ENCODE measurements at places on chromosomes 2 and 18.

DNA sequence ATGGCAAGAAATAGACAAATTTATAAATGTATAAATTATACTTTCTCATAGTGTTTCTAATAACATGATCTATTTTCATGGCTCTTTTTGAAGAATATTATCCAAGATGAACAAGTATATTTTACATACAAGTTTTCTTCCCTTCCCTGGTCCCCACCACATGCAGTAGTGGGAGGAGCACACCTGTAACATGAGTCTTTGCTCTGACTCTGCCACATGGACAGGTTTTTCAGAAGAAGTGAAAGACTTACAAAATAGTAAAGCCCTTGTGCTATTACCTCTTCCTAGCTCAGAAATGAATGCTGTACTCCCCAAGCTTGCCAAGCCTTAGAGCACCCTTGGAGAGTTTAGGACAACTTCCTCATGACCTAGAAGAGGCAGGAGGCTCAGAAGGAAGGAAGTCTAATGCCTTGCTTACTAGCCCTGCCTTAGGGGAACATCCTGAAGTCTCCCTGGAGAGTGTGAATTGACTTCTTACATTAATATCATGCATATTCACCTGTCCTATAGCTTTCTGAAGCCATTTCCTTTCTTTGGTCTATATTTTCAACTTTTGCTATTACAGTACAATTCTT, 18.4 kb downstream of the MXD1 start:
- DNase-seq, result no peak

DNA sequence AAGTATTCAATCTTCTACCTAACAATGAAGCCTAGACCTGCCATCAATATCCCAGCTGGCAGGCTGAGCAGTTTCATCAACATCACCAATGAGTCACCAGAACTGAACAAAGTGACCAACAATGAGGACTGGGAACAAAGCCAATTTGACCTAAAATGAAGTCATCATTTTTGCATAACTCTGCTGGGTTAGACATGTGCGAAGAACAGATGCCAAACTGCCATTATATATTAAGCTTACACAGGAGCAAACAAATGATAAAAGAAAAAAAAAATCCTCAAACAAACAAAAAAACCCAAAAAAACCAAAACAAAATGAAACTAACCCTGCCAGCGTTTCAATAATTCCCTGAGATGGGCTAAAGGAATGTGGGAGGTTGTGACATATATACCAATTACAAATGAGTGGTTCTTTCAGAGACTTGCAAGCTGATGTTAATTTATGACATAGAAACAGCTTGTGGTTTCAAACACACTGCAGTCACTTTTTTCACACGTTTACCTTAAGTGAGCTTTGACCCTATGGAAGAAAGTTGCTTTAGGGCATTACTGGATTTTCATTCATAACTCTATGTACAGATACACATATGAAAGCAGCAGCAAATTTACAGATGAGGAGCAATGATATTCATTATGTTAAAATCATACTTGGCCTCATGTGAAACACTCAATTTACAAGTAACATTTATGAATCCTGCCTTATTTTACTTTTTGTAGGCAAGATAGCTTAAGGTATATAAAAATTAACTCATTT, 56.9 kb upstream of the CCDC141 start:
- DNase-seq, result no peak

DNA sequence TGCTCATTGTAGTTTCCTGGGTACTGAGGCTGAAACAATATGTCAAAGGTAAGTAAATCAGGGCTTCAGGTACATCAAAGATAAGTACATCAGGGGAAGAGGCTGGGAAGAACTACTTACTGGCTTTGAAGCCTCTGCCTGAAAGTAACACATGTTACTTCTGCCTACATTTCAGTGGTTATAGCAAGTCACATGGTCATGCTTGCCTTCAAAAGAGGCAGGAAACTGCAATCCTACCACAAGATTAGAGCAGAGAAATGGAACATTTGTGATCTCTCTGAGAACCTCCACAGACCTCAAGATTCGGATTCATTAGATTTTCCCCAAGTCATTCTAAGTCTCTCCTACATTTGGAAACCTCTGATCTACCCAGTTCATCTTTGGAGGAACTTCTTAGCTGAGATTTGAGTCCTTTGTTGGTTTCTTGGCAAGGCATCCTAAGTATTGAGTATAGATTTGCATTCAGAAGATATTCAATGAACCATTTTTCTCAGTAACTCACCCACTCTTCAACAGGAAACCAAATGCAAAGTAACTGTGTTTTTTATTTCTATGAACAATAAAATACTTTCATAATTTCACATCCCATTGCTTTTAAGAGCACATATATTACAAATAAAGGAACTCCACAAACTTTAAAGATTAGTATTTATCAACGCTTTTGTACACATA, 48.5 kb upstream of the CCDC195 start:
- DNase-seq, result no peak

GRCh38 chr2:232488721-232489300, 1.2 kb upstream of the ECEL1 start:
- DNase-seq, result no peak

DNA sequence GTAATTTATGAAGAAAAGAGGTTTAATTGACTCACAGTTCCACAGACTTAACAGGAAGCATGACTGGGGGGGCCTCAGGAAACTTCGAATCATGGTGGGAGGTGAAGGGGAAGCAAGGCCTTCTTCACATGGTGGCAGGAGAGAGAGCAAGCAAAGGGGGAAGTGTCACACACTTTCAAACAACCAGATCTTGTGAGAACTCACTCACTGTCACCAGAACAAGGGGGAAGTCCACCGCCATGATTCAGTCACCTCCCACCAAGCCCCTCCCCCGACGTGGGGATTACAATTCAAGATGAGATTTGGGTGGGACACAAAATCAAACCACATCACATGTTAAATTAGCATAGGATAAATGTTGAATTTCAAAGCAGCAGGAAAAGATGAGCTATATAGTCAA, 56.2 kb downstream of the STRADB start:
- DNase-seq, result no peak

- DNase-seq, result no peak
Observed at GRCh38 chr18:6257950-6258349, 156.8 kb downstream of the L3MBTL4 start.

- DNase-seq, result no peak
Observed at GRCh38 chr2:16882706-16883105, 217.1 kb upstream of the CYRIA start.
